Esophagus muscularis mucosa (tissue), 4 donors: ENCODE measurements at places on chromosomes 5 and 9. TPM values are rescaled to one million over a fixed set of nuclear protein-coding genes. Genes with fewer than 3 reads are reported as not detected.
A peak's percentile ranks its signal among the peaks of the same experiment; 100 is the strongest.

DNA sequence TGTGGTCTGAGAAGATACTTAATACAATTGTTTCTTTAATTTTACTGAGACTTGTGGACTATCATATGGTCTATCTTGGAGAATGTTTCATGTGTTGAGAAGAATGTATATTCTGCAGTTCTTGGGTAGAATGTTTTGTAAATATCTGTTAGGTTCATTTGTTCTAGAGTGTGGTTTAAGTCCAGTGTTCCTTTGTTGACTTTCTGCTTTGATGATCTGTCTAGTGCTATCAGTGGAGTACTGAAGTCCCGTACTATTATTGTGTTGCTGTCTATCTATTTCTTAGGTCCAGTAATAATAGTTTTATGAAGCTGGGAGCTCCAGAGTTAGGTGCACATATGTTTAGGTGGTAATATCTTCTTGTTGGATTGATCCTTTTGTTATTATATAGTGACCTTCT lies 36.1 kb downstream of the IQGAP2 start:
- peaks cover 10% of the 10 kb centered on the region for H3K4me1 ChIP-seq
- H3K27ac ChIP-seq, result no peak overlapping the region
- H3K27me3 ChIP-seq, result no peaks in the 10 kb centered on the region
- H3K36me3 ChIP-seq, result no peaks in the 10 kb centered on the region

Gene CTNNAL1
- total RNA-seq, result 59.6 TPM

Gene CTXN3
- total RNA-seq, result not detected

- no peaks in the 10 kb centered on the region for H3K4me1 ChIP-seq
- no peak overlapping the region for H3K27ac ChIP-seq
- no peak for DNase-seq
- no peaks in the 10 kb centered on the region for H3K36me3 ChIP-seq
Observed at GRCh38 chr5:54823006-54823405, 162.4 kb downstream of the ESM1 start.

DNA sequence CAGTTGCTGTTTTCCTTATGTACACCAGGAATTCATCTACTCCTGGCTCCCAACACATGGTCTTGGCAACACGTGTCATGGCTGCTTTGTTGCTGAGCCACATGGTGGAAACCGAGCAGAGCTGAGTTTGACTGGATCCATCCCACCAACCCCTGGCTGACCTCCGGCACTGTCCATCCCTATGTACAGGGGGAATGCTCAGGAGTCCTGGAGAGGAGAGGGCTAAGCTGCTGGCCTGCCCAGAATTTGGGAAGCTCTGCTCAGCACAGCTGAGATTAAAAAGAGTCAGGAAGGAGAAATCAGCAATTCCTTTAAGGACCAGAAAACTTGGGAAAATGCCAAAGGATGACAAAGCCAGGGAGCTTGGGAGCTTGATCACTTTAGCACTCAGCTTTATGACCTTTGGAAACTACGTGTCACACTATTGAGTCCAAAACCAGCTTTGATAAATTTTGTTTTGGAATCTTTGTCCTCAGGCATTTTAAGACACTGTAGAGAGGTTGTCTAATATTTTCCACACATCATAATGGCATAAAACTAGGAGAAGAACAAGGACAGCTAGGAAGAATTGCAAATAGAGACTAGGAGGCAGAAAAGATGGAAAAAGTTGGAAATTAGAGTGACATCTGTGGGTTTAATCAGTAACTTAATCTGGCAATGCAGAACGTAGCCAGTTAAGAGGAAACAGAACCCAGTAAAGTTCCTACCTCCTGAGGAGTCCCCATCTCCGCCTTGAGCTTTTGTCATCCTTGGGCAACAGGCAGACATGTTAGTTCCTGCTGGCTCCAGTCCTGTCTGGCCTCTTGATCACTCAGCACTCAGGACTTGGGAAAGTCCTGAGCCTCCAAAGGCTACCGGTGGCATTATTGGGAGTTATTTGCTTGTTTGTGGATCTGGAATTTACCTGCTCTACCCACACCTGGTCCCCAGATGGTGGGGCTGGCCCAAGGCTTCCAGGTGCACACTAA lies 62.5 kb upstream of the PLPP1 start:
- H3K4me3 ChIP-seq, result no peak overlapping the region
- DNase-seq, result no peak
- peaks cover 52% of the 10 kb centered on the region for H3K4me1 ChIP-seq
- H3K36me3 ChIP-seq, result no peaks in the 10 kb centered on the region
- no peaks in the 10 kb centered on the region for H3K27me3 ChIP-seq
- H3K27ac ChIP-seq, result peak overlapping the region; percentile 93

Gene TUSC1
- 36.8 TPM for total RNA-seq

DNA sequence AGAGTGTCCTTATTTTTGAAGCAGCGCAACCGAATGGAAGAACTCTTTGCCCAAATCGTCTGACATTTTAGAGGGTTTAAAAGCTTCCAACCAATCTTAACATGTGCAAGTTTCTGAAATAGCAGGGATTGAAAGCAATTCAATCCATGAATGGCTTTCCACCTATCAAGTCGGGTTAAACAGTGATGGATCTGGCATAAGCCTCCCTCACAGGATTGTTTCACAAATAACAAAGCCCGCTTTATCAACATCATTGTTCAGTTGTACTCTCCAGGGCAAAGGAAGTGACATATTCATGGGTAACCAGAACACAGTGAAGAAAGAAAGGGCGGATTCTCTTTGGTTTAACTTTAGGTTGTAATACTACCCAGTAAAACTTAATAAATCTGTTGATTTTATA lies 497.3 kb downstream of the MTRR start:
- DNase-seq, result peak; percentile 74
- no peak overlapping the region for H3K4me3 ChIP-seq
- H3K27ac ChIP-seq, result no peak overlapping the region
- H3K4me1 ChIP-seq, result no peaks in the 10 kb centered on the region

Gene IRX4
- total RNA-seq, result not detected

Gene MAPK9
- total RNA-seq, result 37.8 TPM

GRCh38 chr5:168881427-168882149 lies 302.4 kb upstream of the PANK3 start:
- no peaks in the 10 kb centered on the region for H3K27me3 ChIP-seq
- DNase-seq, result no peak
- no peaks in the 10 kb centered on the region for H3K36me3 ChIP-seq
- no peak overlapping the region for H3K27ac ChIP-seq
- H3K4me3 ChIP-seq, result no peak overlapping the region

Gene PCDHGB4
- 4.1 TPM for total RNA-seq
